ENCODE measurements at places on chromosomes 11 and 22.

DNA sequence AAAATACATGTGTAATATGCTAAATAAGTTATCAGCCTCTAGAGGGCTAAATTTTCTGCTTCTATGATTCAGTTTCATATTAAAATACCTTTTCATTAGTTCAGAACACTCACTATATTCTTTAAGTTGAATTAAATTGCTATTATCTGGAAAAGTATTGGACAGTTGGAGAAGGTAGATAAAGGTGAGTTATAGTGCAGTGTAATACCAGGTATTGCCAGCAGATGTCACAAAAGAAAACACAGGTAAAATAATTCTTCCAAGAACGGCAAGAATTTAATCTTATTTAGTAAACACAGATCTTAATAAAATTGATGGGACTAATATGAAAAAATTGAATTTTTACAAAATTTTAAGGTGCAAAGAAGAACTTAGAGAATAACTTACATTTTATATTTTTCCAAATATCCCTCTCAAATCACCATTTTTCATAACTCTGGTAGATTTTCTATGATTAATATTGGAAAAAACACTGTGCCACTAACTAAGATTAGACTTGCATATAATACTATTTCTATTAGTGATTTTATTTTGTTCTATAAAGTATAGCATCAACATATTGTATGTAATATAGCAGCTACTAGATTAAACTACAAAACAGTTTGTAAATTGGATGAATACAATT lies 1.7 kb upstream of the LRRC4C start:
- DNase-seq = no peak

- no peak for DNase-seq
These were observed 2084.3 kb downstream of the LRRC4C start for GRCh38 chr11:39374963-39375698.

- no peak for DNase-seq
These were observed 120.9 kb upstream of the LUZP2 start for GRCh38 chr11:24375931-24376330.

DNA sequence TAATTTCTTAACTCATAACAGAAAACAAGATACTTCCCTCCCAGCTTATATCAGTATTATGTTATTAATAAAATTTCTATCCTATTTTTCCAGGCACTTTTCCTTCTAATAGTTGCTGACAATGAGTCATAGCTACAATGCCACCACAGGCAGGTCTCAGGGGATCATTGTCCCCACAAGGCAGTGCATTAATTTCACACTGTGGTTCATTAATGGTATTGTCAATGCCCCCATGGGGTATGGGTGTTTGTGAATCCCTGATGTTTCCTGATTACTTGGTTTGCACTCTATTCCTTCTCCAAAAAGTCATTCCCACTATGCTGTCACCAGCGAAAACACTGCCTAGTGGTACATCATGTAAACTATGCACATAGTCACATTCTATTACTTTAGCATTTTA lies 345.5 kb upstream of the CTSC start:
- no peak for DNase-seq

GRCh38 chr22:43345761-43346301 lies 2.7 kb upstream of the SCUBE1 start:
- DNase-seq = no peak

GRCh38 chr11:113142508-113142907 lies 171.9 kb upstream of the TTC12 start:
- no peak for DNase-seq

GRCh38 chr11:75165721-75166120 lies 14.8 kb downstream of the SLCO2B1 start:
- no peak for DNase-seq

GRCh38 chr11:61069427-61069826 lies 32.9 kb upstream of the CD5 start:
- no peak for DNase-seq

- DNase-seq = no peak
These were observed 281.5 kb upstream of the CTSC start for GRCh38 chr11:88619071-88619425.

GRCh38 chr11:34160049-34160721 lies 54.8 kb downstream of the NAT10 start:
- no peak for DNase-seq

DNA sequence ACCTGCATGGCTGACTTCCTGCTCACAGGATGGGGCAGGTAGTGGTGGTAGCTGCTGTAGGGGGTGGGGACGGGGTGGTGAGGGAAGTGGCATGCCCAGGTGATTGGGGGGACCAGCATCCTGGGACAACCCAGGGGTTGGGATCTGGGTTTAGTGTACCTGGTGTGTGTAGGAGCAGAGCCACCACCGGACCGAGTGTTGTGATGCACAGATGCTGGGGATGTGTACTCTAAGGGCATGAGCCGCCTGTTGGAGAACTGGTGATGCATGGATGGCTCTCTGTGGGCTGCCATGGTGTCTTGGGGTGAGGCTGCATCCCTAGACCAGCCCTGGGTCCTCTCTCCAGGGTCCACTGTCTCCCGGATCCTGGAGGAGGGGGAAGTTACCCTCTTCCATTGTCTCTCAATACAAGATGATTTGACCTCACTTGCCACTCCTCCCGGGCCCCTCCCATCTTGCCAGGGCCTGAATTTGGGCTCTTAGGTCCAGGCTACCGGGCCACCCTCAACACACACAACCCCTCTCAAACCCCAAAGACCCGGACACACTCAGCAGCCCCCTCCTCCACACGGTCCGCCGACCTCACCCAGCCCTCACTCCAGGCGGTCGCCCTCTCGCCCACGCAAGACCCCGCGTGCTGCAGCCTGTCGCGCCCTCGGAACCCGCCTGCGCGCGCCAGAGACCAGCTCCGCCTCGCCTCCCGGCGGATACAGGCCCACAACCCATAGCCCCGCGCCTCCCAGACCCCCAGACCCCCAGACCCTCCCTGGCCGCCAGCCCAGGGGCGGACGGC lies 619 bp downstream of the LRRC75B start:
- DNase-seq = peak; percentile 56

GRCh38 chr11:11427140-11427539 lies 74.1 kb upstream of the CSNK2A3 start:
- no peak for DNase-seq

DNA sequence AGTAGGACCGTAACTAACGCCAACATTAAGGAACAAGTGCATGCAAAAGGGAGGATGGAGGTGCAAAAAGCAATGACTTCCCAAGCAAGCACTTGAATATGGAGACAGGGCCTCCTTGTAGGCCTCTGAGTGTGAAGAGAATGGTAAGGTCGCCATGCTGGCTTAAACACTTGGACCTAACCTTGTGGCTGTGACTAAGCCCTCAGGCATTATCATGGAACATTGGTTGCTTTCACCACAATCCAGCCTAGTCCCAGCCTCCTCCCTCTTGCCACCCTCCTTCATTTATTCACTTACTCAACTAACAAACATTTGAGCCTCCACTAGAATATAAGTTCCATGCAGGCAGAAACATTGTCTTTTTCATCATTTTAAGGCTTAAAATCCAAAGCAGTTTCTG lies 11.9 kb upstream of the SYTL2 start:
- no peak for DNase-seq

GRCh38 chr11:33655842-33656600 lies 44.6 kb downstream of the C11orf91 start:
- DNase-seq = no peak

GRCh38 chr11:75184757-75185425 lies 34.0 kb downstream of the SLCO2B1 start:
- DNase-seq = no peak

DNA sequence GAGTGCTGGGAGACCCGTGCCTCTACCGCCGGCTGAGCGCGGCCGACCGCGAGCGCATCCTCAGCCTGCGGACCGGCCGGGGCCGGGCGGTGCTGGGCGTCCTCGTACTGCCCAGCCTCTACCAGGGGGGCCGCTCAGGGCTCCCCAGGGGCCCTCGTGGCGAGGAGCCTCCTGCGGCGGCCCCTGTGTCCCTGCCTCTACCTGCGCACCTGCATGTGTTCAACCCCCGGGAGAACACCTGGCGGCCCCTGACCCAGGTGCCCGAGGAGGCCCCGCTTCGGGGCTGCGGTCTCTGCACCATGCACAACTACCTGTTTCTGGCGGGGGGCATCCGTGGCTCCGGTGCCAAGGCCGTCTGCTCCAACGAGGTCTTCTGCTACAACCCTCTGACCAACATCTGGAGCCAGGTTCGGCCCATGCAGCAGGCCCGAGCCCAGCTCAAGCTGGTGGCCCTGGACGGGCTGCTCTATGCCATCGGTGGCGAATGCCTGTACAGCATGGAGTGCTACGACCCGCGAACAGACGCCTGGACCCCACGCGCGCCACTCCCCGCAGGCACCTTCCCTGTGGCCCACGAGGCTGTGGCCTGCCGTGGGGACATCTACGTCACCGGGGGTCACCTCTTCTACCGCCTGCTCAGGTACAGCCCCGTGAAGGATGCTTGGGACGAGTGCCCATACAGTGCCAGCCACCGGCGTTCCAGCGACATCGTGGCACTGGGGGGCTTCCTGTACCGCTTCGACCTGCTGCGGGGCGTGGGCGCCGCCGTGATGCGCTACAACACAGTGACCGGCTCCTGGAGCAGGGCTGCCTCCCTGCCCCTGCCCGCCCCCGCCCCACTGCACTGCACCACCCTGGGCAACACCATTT lies 3.5 kb downstream of the KLHDC7B start:
- DNase-seq = no peak

- DNase-seq = no peak
These were observed 24.9 kb downstream of the SCUBE2 start for GRCh38 chr11:9066433-9066925.

GRCh38 chr11:32092581-32093170 lies 1.8 kb downstream of the RCN1 start:
- DNase-seq = no peak

- peak; percentile 75 for DNase-seq
These were observed 22.4 kb upstream of the ARHGAP8 start for GRCh38 chr22:44730022-44730393.

GRCh38 chr11:116558504-116559211 lies 214.1 kb downstream of the BUD13 start:
- DNase-seq = no peak

GRCh38 chr11:67370351-67371076 lies 2.9 kb downstream of the CLCF1 start:
- DNase-seq = peak; percentile 55

GRCh38 chr11:77403211-77403610 lies 70.7 kb downstream of the PAK1 start:
- DNase-seq = no peak

DNA sequence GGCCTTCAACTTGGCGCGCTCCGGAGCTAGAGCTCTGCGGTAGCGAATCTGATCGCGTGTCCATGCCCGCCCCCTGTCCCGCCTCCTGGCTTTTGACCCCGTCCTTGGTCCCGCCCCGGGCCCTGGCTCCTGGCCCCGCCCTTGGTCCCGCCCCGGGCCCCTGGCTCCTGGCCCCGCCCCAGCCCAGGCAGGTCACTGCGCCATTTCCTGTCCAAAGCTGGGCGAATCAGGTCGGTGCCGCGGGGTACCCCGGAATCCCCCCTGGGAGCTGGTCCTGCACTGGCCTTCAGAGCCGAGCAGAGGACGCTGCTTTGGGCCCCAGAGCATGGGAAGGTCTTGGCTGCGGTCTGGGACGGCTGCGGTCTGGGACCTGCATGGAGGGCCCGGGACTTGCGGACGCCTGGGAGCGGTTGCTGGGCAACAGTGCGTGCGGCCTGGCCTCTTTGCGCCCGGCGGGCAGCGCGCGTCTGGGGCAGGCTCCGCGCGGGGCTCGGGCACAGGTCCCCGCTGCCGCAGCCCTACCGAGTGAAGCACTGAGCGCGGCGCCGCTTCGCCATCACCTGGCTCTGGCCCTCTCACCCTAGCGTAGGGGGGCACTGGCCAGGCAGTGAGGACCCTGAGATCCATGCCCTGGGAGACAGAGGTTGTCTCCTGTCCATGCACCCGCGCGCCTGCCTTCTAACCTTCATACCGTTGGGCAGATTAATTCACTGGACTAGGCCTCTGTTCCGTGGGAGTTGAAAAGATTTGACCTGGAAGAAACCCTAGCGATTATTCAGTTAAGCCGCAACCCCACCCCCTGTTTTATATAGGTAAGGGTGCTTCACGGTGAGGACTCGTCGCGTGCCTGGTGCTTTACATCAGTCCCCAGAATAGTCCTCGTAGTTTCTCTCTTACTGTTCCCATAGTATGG lies at the start of gene TTC12:
Gene TTC12, plus strand, starts transcription at position 195 of the 913 bp plus-strand sequence. CDS start 1,675 bp downstream, outside the sequence.
- peak; percentile 95 for DNase-seq

- DNase-seq = no peak
These were observed 274.9 kb upstream of the ZC3H12C start for GRCh38 chr11:109818290-109818689.

- DNase-seq = peak; percentile 54
These were observed 23.2 kb downstream of the MFNG start for GRCh38 chr22:37462983-37463382.

DNA sequence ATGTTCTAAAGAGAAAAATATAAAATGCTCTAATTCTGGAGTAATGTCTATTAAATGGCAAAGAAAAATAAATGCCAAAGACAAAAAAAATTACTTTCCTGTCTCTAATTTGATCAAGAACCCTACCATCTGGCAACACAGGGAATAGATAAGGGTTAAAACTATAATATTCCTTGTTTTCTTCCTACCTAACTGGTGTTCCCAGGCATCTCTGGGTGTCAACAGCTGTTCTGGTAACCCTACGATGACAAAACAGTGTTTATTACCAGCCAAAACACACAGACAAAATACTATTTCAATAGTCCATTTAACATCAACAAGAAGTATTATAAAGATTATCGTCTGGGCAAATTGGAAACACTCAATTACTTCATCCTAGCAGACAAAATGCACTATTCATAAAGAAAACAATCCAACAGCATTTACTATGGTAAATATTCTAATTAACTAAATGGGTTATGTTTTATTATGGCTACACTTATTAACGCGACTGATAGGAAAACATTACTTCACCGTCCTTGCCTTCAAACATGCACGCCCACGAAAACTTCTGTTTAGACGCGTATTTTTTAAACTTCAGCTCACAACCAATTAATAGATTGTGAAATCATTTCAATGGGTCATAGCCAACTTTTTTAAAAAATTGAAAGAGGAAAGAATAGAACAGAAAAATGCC lies 50.6 kb downstream of the LGR4 start:
- DNase-seq = no peak

- no peak for DNase-seq
These were observed 11.9 kb downstream of the CTR9 start for GRCh38 chr11:10762913-10763421.

- DNase-seq = no peak
These were observed 9.4 kb downstream of the SLC5A12 start for GRCh38 chr11:26712497-26712896.

DNA sequence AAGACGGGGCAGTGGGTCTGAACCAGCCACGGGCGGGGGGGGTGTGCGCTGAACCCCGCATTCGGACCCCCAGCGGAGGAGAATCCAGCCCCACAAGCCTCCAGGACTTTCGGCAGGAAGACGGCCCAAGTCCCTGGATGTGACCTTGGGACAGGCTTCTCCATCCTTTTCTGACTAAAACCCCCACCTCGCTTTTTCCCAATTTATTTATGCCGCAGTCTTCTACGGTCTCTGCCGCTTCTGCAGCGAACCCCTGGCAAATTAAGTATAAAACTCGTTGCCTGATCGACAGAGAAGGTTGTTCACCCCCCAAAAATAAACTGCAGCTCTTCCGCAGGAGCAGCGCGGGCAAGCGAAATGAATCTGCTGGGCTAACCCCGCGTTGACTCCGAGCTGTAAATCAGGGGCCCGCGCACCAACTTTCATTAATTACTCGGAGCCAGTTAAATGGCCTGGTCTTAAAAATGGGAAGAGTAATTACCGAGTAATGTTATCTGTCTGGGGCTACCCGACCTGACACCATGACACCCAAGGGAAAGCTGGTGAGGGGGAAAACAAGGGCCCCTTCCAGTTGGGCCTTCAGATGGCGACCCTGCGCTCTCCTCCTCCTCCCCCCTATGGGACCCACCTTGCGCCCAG lies 6.6 kb downstream of the WT1 start:
- no peak for DNase-seq
